AG04450 (cell line): ENCODE measurements at places on chromosomes 12 and 14.

DNA sequence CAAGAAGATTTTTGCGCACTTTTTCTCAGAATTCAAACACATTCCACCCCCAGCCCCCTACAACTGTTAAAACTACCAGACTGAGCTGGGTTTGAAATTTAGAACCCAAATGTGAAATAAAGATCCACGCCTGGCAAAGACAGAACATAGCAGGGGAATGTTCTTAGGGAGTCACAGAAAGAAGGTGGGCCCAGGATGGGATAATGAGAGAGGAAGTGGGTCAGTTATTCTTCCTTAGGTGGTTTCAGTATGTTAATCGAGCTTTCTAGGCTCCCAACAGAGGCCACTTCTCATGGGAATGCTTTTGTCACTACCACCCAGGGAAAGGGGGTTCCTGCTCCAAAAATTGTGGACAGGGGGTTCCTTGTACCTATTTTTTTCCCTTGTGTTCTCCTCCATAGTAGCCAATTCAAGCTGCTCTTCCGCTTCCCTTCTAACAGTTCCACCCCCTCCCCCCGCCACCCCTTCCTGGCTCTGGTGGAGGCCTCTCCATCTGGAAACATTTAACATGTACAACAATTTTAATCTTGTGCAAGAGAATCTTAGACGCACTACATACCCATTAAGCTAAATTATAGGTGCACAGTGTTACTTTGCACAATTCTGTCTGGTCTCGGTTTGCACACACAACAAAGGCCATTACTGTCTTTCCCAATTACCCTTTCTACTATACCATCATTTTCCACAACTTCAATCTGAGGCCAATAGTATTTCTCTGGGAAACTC is 218.1 kb downstream of the MON2 start:
- DNase-seq, result no peak

DNA sequence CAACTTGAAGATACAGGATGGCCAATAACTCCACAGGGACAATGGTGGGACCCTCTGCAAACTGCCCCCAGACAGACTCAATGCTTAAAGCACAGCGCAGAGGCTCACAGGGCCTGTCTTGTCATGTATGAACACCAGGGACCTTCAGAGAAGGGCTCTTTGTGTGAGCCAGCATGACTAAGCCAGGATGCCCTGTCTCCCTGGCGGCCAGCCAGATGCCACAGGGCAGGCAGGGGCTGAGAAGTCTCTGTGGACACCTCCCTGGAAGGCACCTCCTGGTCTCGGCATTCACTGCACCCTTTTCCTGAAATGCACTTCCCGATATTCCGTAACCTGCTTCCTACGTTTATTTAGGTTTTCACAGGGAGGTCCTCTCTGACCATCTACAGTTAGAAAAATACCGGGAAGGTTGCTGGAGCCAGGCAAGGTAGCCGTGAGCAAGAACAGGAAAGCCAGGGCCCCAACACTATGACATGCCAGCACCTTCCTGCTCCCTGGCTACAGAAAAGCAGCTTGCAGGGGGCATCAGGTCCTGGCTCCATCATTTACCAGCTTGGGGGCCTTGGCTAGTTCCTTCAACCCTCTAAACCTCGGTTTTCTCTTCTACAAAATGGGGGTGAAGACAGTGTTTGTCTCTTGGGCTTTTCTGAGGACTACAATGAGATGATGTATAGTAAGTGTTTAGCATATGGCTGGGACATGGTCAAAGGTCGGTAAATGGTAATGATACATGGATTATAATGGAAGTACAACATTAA is 65.0 kb downstream of the PITPNM2 start:
- no peak for DNase-seq

GRCh38 chr12:50050410-50051098 is 6.8 kb upstream of the ASIC1 start:
- no peak for DNase-seq

GRCh38 chr14:75079521-75079920 is 10.1 kb downstream of the ZC2HC1C start:
- no peak for DNase-seq

- no peak for DNase-seq
Observed at GRCh38 chr14:101049511-101049910, 146.0 kb upstream of the RTL1 start.

DNA sequence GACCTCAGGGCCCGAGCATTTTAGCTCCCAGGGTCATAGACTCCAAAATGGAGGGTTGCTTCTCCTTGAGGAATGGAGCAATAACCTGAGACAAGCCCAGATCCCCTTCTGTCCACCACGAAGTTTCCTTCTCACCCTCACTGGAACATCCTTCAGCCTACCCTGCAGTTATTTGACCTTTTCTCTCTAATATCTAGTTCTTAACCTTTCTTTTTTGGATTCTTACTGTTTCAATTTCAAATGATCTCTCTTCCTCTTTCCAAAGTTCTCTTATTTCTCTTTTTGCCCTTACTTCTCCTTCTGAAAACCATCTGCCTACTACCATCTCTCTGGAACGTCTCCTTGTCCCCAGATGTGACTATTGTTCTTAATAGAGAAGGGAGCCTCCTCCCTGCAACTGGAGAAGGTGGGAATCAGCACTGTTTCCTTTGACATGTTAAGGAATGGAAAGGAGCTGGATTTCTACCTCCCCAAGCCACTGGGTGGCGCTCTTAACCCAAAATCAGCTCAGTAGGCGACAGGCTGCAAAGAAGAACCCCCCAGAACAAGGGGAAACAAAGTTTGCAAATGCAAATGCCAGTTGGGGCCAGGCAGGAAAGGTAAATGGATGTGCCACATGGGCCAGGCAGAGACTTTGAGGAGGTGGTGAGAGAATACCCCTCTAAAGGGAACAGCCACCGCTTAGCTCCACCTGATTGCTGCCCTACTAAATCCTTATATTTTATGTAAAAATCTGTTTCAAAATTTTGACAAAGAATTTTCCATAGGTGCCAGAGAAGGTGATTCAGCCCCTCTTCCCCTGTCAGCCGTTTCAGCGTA is 22.4 kb upstream of the PDE1B start:
- no peak for DNase-seq

DNA sequence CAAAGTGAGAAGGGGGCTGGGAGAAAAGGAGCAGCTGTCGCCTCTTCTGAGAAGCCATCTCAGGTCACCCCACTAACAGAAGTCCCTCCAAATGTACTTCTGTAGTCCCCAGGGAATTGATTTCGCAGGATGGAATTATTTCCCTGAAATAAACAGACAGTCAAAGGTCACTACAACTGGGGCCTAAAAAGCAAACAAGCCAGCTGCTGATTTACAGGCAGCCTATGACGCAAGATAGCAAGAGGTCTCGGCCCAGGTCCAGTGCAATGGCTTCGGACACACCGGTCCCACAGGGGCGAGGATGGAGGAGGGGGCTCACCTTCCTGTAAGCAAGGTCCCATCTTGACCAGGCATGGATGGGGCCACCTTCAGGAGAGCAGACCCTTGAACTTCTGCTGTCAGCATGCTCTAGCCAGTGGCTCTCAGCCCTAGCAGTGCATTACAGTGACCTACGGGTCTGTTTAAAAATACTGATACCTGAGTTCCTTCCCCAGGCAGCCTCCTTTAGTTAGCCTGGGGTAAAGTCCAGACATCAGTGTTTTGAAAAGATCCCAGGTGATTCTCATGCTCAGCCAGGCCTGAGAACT is 18.1 kb downstream of the NUAK1 start:
- no peak for DNase-seq

- no peak for DNase-seq
Observed at GRCh38 chr12:104852896-104853295, 105.2 kb downstream of the SLC41A2 start.

DNA sequence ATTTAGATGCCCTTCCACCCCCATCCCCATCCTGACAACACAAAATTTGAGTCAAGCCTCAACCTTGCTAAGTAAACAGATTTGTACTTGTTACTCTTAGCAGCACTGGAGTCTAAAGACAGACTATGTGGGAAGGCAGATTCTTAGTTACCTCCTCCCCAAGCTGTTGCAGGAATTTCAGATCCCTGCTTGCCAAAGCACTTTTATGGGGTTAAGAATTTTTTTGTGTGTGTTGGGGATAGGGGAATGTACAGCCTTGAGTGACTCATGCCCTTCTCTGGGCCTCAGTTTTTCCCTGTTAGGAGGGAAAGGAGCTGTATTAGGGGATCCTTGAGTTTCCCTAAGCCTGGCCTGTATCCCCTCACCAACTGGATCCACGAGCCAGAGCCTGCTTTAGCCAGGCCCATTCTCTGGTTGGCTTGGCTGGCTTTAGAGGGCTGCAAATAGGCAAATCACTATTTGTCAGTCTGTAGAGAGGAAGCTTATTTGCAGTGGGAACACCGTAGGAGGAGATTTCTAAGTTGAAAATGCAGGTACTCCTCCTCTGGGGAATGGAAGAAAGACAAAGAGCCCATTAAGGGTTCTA is 27.7 kb upstream of the RNU6-8 start:
- DNase-seq, result peak; percentile 21

DNA sequence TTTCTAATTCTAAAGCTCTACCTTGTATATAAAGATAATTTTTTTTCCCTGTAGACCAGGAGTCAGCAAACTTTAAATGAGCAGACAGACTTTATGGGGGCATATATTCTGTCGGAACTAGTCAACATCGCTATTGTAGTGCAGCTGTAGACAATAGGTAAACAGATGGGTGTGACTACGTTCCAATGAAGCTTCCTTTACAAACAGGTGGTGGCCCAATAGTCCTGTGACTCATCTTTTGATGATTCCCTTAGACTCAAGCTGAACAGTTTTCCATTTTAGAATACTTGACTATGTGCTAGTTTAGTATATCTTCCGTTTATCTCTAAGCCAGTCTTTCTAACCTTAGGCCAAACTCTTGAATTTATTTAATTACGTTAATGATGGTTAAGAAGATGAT is 16.3 kb downstream of the MUCL1 start:
- DNase-seq, result no peak

GRCh38 chr14:64187331-64187730 is 106.8 kb downstream of the ESR2 start:
- no peak for DNase-seq

DNA sequence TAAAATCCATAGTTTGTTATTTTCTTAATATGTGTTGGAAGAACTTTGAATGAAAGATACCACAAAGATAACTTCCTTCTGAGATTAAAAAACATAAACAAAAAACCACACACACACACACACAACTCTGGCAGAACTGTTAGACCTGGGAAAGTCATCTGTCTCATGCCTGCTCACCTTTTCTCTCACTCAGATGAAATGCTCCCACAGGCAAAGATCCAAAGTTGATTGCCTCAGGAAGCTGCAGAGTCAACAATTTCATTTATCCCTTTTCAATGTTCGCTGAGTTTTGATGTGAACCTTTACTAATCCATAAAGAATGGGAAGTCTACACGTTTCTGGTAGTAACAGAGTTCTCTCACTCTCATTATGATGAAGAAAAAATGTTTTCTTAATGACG is 112.0 kb downstream of the DENND5B start:
- DNase-seq, result no peak

- no peak for DNase-seq
Observed at GRCh38 chr12:7092986-7093460, 778 bp upstream of the C1R start.

DNA sequence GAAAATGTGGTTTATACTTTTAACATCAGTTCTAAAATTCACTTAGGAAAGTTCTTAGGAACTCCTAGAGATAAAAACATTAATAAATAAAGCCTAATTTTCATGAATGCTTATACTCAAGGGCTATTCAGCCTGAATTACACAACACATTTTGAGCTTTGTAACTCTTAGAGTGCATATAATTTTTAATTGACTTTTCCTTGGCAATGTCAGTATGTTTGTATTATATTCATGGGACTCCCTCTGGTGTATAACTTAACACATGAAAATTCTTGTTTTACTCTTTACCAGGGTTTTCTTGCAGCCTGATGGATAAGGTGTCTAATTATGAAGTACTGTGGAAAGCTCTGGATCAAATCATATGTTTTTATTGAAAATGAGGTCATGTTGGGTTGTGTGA is 150.6 kb upstream of the HMGA2 start:
- no peak for DNase-seq

GRCh38 chr14:71538938-71539649 is 393.1 kb upstream of the RGS6 start:
- DNase-seq, result no peak
